Activated CD4-positive, CD25-positive, alpha-beta regulatory T cell treated with anti-CD3 and anti-CD28 coated beads, Interleukin-2, amount 50 U/mL, for 24 hours (primary cell): ENCODE measurements at places on chromosomes 1 and 21.

DNA sequence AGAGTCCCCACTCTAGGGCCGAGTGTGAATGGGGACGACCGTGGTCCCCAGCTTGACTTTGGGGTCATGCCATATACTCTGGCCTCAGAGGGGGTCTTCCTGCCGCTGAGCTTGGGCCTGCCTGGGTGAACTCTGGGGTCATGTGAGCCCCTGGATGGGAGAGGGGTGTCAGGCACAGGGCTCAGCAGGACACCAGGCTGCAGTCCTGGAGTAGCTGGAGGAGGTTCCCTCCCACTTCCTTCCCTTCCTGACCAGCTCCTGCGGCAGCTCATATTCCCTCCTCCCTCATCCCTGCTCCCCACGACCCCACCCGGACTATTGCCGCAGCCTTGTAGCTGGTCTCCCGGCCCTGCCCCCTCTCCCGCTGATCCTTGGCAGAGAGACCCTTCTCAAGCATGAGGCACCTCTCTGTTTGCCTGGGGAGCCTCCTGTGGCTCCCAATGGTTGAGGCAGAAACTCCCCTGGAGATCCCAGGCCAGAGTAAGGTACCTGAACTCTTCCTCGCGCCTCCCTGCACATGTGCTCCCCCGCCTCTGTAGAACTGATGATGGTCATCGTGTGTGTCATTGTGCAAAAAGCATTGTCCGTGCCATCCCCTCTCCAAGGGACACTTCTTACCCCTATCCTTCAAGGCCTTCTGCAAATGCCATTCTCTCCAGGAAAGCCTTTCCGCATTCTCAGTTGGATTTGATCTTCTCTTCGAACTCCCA lies 1.8 kb downstream of the TNFRSF1B start:
- ATAC-seq = no peak

- ATAC-seq = no peak
Measured at GRCh38 chr1:184210862-184211261, 159.3 kb downstream of the TSEN15 start.

GRCh38 chr1:43930168-43930948 lies 3.2 kb upstream of the ARTN start:
- no peak for ATAC-seq

GRCh38 chr1:22503721-22504410 lies 52.2 kb downstream of the ZBTB40 start:
- no peak for ATAC-seq

- no peak for ATAC-seq
Measured at GRCh38 chr21:28742527-28742926, 250.2 kb downstream of the LTN1 start.

DNA sequence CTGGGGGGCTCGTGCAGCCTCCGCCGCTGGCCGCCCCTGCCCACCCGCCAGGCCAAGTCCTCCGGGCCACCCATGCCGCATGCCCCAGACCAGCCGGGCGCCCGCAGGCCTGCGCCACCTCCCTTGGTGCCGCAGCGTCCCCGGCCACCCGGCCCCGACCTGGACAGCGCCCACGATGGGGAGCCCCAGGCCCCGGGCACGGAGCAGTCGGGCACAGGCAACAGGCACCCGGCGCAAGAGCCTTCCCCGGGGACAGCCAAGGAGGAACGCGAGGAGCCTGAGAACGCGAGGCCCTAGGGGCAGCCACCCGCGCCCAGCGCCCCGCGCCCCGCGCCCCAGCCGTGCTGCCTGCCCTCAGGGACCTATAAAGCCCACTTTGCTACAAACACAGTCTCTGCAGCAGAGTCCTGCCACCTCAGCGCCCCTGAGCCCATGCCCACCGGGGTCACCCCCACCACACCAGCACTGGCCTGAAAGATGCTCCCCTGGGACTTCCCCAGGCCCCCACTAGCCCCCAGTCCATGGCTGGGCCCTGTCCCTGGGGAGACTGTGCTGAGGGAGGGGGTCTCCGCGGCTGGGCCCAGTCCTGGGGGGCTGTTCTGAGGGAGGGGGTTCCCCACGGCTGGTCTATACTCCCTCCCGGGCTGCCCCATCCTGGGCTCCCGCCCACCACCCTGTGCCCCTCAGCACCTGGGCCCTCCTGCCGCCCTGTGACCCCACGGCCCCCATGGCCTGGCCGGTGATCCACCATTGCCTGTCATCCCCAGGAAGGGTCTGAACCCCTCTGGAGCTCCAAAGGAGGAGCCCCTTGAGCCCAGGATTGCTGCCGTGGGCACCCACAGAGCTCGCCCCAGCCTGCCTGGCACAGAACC lies 8.6 kb downstream of the TNFRSF18 start:
- ATAC-seq = no peak

DNA sequence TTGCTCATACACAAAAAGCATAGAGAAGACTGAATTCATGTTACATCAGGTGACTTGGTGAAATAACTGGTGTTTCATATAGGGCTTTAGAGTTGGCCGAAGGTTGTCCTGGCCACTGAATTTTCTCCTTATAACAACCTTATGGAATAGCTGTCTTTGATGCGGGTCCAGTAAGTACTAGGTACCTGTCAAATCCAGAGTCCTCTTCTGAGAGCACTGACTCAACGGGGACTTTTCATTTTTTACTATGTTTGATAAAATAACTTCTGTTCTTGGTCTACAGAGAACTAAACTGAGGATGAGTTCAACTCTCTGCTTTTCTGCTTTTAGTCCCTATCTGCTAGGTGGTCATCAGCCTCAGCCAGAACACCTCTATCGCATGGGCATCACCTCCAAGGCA lies 76.1 kb upstream of the JAK1 start:
- no peak for ATAC-seq

- no peak for ATAC-seq
Measured at GRCh38 chr1:60229821-60230220, 156.3 kb upstream of the C1orf87 start.

- ATAC-seq = no peak
Measured at GRCh38 chr1:233252441-233252840, 43.1 kb downstream of the PCNX2 start.

- ATAC-seq = no peak
Measured at GRCh38 chr21:35849144-35849543, 211.2 kb downstream of the SETD4 start.

- peak; percentile 67 for ATAC-seq
Measured at GRCh38 chr1:151756291-151756690, 7.0 kb downstream of the MRPL9 start.

DNA sequence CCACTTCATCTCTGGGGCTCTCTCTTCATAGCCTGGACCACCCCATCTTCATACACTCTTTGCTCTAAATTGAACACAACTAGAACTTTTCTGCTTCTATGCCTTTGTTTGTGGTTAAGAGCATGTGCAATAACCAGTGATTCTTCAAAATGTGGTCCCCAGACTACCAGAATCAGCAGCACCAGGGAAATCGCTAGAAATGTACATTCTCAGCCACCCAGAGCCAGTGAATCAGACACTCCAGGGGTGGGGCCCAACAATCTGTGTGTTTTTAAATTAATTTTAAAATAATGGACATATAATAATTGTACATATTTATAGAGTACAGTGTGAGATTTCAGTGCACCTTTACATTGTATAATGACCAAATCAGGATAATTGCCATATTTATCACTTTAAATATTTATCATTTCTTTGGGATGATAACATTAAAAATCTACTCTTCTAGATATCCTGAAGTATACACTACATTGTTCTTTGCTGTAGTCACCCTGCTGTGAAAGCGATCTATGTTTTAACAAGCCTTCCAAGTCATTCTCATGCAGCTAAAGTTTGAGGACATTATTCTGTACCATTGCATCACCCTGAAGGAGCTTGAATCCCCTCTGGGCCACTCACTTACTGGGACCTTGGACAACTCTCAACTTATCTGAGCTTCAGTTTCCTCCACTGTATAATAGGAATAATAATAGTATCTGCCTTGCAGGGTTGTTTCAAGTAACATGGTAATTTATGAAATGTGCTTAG lies 10.8 kb downstream of the GRHL3 start:
- ATAC-seq = no peak

DNA sequence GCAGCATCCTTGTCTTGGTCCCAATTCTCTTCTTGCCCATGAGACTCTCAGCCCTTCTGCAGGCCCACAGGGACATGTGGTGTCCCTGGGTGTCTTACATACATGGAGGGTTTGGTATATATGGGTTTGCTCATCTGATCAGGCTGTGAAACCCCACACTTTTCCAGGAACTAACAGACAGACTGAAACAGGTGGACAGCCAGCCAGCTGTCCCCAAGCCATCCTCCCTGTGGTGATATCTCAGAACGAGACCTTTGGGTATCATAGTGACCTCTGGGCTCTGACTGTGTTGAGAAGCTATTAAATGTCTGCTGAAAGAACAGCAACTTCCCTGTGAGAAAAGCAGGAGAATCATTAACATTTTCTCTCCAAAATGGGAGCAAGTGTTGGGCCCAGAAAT lies 115.5 kb upstream of the PAXBP1 start:
- no peak for ATAC-seq

DNA sequence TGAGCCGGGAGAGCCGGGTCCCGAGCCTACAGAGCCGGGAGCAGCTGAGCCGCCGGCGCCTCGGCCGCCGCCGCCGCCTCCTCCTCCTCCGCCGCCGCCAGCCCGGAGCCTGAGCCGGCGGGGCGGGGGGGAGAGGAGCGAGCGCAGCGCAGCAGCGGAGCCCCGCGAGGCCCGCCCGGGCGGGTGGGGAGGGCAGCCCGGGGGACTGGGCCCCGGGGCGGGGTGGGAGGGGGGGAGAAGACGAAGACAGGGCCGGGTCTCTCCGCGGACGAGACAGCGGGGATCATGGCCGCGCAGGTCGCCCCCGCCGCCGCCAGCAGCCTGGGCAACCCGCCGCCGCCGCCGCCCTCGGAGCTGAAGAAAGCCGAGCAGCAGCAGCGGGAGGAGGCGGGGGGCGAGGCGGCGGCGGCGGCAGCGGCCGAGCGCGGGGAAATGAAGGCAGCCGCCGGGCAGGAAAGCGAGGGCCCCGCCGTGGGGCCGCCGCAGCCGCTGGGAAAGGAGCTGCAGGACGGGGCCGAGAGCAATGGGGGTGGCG lies 371 bp downstream of the ARID1A start:
- no peak for ATAC-seq

- no peak for ATAC-seq
Measured at GRCh38 chr1:111541721-111542120, 38.3 kb upstream of the ADORA3 start.

DNA sequence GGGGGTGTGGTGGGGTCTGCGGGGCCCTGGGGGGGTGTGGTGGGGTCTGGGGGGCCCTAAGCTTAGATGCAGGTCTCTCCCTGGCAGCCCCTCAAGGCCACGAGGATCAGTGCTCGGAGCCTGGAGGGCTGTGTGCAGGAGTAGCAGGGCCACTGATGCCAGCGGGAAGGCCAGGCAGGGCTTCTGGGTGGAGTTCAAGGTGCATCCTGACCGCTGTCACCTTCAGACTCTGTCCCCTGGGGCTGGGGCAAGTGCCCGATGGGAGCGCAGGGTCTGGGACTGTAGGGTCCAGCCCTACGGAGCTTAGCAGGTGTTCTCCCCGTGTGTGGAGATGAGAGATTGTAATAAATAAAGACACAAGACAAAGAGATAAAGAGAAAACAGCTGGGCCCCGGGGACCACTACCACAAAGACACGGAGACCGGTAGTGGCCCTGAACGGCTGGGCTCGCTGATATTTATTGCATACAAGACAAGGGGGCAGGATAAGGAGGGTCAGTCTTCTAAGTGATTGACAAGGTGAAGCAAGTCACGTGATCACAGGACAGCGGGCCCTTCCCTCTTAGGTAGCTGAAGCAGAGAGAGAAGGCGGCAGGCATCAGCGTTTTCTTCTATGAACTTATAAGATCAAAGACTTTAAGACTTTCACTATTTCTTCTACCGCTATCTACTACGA lies 8.7 kb downstream of the RNF223 start:
- ATAC-seq = no peak

DNA sequence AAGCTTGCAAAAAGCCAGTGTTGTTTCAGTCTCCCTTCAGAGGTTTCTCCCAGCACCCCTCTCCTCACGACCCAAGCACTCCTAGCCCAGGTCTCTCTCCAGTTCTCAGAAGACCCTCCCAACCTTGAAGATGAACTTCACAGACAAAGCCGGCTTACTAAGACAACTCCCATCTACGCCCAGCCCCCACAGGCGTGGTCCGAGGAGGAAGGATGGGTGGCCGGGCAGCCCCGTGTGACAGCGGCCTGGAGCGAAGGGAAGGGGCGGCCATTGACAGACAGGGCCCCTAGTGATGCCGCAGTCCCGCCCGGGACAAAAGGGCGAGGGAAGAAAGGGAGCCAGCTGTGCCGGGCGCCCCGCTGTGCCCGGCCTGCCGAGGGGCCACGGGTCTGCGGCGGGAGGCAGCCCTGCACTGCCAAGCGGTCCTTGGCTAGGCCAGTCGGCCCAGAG lies 6.9 kb downstream of the PAX7 start:
- no peak for ATAC-seq

DNA sequence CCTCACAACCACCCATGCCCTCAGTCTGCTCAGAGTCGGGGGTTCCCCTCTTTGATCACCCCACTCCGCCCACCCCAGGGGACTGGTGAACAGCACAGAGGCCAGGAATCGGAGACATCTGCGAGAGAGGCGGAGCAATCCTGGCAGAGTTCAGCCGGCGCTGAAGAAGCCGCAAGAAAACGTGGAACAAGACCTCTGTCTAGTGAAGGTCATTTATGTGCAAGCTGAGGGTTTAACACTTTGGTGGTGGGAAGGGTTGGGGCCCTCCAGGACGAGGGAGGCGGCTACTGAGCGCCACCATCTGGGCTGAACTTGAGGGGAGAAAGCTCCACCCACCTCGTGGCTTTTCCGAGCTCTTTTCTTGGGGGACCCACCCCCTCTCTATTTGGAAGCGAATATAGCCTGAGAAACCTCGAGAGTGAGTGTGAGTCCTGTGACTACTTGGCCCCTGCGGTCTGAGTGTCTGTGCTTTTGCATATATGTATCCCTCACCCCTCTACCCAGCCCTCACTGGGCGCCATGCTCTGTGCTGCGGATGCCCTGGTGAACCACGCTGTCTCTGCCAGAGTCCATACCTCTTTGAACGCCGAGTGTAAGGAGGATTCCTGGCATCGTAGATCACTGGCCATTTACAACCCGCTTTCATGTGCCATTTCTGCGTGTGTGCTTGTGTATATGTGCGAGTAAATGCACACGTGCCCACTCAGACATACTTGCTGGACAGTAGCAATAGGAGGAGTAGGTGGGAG lies 1.2 kb upstream of the EPHA10 start:
- peak; percentile 41 for ATAC-seq

GRCh38 chr1:205661429-205662134 lies 18.7 kb downstream of the SLC45A3 start:
- no peak for ATAC-seq

DNA sequence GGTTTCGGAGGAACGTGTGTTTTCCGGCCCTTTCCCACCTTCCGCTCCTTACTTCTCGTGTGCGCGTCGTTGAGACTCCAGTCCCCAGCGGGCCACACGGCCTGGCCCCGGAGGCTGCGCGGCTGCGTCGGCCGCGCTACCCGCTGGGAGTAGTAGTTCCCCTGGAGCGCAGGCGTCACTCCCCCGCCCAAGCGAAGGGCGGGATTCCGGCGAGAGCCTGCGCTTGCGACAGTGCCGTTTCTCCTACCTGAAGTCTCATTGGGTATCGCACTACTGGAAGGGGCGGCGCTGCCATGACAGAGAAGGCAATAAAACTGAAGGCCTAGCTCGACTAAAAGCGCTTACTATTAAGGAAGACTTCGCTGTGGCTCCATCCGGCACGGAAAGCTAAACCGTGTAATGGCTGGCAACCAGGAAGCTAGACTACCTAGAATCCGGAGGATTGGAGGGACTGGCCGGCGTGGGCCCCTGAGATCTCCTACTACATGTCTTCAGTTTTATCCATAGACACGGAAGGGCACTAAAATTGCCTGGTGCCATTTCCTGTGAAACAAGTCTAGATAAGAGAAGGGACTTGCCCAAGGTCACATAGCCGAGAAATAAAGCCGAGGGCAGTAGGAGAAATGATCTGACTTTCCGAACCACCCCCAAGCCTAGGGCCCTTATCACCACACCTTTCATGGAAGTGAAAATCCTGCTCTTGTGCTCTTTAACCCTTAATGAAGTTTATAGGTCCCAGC lies 797 bp upstream of the TMEM69 start:
- ATAC-seq = peak; percentile 88
